Brain (organoid and tissue), 16 donors: ENCODE measurements at places on chromosomes 1 and 21.

DNA sequence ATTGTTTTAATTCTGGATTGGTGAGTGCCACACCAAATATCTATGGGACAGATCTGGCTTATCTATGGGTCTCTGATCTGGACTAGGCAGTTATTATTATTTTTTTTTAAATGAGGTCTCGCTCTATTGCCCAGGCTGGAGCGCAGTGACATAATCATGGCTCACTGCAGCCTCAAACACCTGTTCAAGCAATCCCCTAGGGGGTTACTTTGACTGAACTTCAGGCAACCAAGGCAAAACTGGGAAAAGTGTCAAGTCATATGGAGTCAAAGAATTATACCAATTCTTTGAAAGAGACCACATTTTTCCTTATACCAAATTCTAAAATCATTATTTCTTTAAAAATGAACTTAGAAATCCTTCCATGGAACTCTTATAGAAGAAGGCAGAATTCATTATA, 129.1 kb upstream of the HOOK1 start:
- DNase-seq = no peak

GRCh38 chr21:29405503-29406122, 106.9 kb downstream of the BACH1 start:
- DNase-seq = no peak

GRCh38 chr1:234484218-234484617, 5.2 kb upstream of the TARBP1 start:
- no peak for DNase-seq

GRCh38 chr1:151197863-151198253, 494 bp upstream of the PIP5K1A start:
- DNase-seq = no peak

DNA sequence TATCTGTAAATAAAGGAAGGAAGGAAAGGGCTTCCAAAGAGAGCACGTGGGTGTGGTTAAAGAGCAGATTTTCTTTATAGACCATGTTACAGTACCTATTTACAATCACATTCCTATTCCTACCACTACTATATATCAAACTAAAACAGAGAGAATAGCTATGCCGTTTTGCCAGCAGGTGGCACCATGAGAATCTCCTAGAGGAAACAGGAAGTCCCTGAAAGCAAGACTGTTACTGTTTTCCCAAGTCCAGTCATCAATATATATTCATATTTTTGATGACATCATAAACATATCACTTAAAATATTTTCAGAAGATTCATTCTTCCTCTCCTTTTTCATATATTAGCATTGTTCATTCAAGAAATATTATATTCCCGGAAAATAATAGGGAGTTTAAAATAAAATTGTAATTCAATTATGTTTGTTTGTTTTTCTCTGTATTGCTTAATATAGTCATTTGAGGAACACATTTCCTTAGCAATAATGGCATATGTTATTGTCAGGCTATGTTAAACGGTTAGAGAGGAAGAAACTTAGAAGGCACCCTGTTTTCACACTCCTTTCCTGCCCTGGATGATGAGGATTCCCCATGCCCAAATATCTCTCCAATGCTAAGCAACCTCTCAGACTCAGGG, 6.6 kb downstream of the CCDC190 start:
- peak; percentile 91 for DNase-seq

- DNase-seq = peak; percentile 74
These were observed at the start of gene BCAN for GRCh38 chr1:156641761-156642264. BCAN (plus strand) TSS chr1:156642117; CDS start chr1:156646055, 3,938 bp downstream.

DNA sequence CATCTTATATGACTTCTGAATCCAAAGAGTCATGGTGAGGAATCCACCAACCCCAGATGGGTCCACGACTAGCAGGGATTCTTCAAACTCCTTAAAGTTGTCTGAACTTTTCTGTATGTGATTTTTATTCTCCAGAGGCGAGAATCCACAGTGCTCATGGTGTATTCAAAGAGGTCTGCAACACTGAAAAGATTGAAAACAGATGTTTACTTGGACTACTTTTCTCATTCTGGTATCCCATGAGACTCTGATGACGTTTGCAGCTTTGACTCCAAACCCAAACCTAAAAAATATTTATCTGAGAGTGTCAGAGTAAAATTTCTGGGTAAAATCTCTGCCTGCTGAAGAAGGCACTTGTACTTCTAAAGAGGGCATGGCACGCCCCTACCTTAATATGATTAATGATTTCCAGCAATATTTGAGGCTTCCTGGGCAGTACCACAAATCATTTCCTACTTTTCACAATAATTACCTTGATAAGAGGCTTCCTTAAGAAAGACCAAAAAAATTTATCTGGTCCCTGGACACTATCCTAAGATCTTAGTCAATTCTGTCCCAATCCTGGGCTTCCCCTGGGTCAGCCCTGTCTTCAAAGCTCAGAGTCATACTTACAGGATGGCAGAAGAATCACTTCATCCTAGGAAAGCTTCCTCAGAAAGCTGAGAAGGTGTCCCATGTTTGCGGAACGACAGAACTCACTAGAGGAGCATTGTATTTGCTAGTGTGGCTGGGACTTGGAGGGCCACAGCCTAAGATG, 76.5 kb upstream of the MAP10 start:
- no peak for DNase-seq

DNA sequence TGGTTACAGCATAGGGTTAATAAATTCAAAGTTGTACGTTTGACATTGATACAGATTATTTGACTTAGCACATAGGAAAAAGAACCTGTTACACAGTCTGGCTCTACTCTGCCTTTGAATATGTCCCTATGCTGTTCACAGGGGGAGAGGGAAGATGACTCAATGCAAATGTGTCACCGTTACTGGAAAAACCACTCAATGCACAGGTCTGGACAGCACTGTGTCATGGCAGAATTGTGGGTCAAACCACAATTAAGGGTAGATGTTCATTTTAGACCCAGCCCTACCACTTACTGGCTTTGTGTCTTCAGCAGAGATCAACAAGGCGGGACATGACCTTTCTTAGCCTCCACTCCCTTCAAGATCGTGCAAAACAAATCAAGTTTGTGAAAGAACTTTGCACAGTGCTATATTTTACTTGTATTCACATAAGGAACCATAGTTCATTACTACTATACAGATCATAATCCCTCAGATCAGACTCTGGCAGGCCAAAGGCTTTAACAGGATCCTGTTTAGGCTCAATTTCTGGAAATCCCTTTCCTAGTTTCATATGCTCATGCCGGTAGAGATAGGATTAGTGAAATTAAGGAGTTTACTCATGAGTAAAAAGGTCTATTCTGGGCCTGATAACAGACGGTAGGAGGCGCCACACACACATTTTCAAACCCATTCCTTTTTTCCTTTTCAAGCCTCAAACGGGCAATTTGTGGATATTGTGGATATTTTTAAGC, 22.1 kb downstream of the EIF2D start:
- no peak for DNase-seq

- DNase-seq = no peak
These were observed 25.6 kb upstream of the CDC42BPA start for GRCh38 chr1:227343727-227344551.

GRCh38 chr1:51444534-51445192, 74.4 kb downstream of the EPS15 start:
- DNase-seq = no peak

DNA sequence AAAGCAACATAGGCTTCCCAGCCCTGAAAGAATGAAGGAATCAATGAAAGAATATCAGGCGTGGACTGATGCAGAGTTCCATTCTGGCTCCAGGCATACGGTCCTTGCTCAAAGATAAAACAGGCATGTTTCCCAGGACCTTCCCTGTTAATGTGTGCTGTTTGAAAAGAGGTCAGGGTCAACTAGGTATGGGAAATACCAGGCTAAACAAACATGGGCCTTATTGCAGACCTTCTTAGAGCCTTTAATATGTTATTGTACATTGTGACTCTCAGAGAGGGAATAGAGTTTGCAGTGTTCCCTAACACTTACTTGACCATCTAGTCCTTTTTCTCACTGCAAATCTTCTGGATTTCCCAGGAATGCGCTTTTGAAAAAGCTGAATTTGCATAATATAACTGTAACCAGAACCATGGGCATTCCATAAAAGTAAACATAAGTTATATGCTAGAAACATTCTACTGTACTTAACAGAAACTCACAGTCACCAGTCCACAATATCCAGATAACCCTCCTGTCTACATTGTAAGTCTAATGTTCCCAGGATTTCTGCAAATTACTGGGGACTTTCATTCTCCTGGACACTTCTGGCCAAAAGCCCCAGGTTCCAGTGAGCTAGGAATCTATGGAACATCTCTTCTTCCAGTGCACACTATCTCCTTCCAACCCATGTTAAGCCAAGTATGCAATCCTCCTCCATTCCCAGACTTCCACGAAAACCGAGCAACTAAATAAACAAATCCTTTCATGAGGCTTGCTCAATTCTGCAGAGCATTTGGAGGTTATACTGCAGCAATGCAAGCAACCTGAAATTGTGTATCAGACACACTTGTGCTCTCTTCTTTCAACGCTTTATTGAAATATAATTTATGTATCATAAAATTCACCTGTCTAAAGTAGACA, 486.6 kb downstream of the SETD4 start:
- DNase-seq = no peak

GRCh38 chr21:38272215-38272614, 15.4 kb downstream of the KCNJ15 start:
- no peak for DNase-seq

DNA sequence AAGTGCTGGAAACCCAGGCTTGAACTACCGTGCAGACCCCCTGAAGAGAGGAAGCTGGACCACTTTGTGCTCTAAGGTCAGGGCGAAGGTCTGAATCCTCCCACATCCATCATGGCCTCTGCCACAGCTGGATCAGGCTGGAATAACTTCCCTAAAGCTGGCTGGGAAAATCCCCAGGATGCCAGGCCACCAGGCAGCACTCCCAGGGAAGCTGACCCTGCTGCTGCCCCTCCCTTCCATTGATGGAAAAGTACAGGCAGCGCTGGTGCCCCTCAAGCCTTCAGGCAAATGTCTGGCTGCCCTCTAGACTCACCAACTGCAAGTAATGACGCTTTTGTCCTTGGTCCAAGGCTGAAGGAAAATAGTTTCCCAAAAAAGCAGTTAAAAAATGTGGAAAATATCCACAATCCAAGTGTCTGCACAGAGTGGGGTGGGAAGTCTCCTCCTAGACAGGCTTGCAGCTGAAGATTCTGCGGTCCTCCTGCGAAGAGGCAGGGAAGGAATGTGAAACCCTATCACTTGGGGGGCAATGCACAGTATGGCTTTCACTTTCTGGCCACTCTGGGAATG, 39.9 kb upstream of the TSPAN2 start:
- no peak for DNase-seq

GRCh38 chr1:79193211-79194079, 186.9 kb upstream of the ADGRL4 start:
- peak; percentile 10 for DNase-seq

DNA sequence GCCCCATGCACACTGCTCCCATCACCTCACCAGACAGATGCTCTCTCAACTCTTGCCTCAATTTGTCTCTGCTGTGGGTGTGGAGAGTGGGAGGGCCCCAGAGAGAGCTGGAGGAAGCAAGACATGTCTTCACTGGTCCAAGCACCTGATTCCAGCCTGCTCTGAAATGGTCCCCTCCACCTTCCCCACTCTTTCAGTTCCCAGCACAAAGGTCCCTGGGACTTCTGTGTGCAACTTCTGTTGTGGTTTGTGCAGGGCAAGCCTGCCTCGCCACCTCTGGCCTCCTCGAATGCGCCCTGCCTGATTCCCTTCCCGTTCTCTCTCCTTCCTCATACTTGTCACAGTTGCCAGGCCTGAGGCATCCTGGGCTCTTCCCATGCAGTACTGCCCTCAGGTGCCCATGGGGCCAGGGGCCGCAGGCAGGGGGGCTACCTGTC, 119.3 kb downstream of the SYT2 start:
- DNase-seq = no peak

DNA sequence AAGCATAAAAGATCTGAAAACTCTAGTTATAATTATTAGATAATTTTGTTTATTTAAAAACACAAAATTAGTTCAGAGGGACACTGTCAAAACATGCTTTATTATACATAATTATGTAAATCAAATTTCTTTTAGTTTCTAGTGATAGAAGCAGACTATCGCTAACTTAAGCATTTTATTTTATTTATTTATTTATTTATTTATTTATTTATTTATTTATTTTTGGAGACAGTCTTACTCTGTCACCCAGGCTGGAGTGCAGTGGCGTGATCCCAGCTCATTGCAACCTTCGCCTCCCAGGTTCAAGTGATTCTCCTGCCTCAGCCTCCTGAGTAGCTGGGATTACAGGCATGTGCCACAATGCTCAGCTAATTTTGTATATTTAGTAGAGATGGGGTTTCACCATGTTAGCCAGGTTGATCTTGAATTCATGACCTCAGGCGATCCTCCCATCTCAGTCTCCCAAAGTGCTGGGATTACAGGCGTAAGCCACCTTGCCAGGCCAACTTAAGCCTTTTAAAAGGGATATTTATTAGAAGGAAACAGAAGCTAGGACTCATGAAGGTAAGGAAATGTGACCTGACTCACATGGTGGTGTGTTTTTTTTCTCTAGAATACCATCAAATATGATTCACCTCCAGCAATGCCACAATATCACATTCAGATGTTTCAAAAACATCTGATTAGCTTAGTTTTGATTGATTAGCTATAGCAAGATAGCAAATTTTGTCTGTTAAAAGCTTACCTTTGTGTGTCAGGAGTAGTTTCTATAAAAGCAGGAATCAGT, 1357.4 kb upstream of the ADGRL4 start:
- no peak for DNase-seq
